ENCODE measurements at places on chromosomes 7 and 10. TPM values are rescaled to one million over a fixed set of nuclear protein-coding genes. Genes with fewer than 3 reads are reported as not detected.

DNA sequence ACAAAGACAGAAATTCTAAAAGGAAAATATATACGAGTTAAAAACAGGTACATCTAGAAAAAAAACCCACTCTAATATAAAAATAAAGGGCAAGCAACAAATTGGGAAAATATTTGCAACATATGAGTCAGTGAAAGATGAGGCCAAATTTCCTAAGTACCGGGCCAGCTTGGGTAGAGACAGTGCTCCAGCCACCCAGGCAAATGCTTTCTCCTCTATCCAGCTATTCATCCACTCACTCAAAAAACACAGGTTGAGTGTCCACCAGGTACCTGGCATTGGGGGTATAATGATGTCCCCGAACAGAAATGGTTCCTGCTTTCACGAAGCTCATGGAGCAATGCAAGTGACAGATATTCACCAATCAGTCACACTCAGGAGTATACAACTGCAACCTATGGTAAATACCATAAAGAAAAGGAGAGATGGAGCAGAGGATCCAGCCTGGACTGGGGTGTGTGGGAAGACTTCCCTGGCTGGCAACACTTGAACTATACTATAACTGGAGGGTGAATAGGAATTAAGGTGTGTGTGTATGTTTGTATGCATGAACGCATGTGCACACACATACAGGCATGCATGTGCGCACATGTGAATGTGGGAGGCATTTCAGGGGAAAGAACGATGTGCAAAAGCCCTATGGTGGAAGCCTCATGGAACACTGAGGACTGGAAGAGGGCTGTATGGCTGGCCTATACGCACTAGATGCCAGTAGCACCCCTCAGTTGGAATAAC, 2.3 kb downstream of the ARHGAP22 start:
- H3K27me3 ChIP-seq, result peaks cover 25% of the 10 kb centered on the region
- DNase-seq, result no peak
- H3K27ac ChIP-seq, result no peak overlapping the region
- no peak overlapping the region for H3K4me3 ChIP-seq

- H3K27me3 ChIP-seq, result peaks cover 2% of the 10 kb centered on the region
- H3K4me1 ChIP-seq, result peaks cover 11% of the 10 kb centered on the region
- H3K36me3 ChIP-seq, result no peaks in the 10 kb centered on the region
- H3K27ac ChIP-seq, result no peak overlapping the region
Measured at GRCh38 chr7:48052748-48053147, 17.4 kb downstream of the C7orf57 start.

DNA sequence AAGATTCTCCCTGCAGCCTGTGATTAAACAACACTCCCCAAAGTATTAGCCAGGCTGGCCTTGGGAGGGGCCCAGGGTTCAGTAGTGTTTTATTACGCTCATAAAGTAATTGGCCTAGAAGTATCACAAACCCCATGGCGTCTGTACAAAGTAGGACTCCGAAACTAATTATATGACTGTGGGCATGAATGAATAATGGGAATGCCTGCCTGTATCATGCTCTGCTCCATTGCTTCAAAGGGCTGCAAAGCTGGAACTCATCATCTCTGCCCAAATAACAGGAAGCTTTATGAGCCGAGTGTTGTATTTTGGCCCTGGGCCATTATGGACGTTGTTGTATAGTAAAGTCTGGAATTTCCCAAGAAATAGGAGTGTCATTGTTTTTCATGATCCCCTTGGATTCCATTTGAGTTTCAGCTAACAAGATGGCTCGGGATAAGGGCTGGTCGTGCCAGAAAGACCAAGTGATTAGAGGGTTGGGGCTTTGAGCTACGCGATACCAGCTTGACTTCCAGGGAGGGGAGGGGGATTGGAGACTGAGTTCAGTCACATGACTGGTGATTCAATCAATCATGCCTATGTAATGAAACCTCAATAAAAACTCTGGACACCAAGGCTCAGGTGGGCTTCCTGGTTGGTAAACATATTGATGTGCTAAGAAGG, 65.3 kb upstream of the NPTX2 start:
- no peaks in the 10 kb centered on the region for H3K36me3 ChIP-seq
- no peaks in the 10 kb centered on the region for H3K27me3 ChIP-seq
- no peaks in the 10 kb centered on the region for H3K4me1 ChIP-seq

- no peak overlapping the region for H3K27ac ChIP-seq
- peaks cover 19% of the 10 kb centered on the region for H3K36me3 ChIP-seq
- peaks cover 46% of the 10 kb centered on the region for H3K4me1 ChIP-seq
- DNase-seq, result no peak
- no peak overlapping the region for H3K4me3 ChIP-seq
Measured at GRCh38 chr7:74653686-74654181, 3.8 kb upstream of the GTF2I start.

GRCh38 chr10:78695846-78696245, 372.9 kb upstream of the ZMIZ1 start:
- H3K4me3 ChIP-seq, result no peak overlapping the region
- H3K27me3 ChIP-seq, result no peaks in the 10 kb centered on the region
- no peak for DNase-seq
- no peaks in the 10 kb centered on the region for H3K36me3 ChIP-seq

DNA sequence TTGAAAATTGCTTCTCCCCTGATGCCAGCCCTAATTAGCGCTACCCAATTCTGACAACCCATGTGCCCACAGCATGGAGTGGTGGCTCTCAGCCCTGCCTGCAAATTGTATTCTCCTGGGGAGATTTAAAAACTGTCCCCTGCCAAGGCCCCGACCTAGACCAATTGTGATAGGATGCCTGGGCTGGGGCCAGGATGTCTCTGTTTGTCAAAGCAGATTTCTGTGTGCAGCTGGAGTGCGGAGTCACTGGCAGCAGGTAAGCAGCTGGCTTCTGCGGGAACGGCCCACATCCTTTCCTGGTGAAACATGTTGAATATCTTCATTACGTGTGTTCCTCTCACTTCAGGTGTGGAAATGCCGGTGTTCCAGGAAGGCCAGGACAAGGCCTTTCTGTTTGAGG, 238.6 kb downstream of the WDR37 start:
- peaks cover 20% of the 10 kb centered on the region for H3K27me3 ChIP-seq
- H3K4me1 ChIP-seq, result peaks cover 2% of the 10 kb centered on the region
- no peak overlapping the region for H3K27ac ChIP-seq
- no peaks in the 10 kb centered on the region for H3K36me3 ChIP-seq
- no peak for DNase-seq

- no peak overlapping the region for H3K4me3 ChIP-seq
- no peak overlapping the region for H3K27ac ChIP-seq
- H3K27me3 ChIP-seq, result no peaks in the 10 kb centered on the region
- H3K4me1 ChIP-seq, result no peaks in the 10 kb centered on the region
- DNase-seq, result no peak
- no peaks in the 10 kb centered on the region for H3K36me3 ChIP-seq
Measured at GRCh38 chr10:130647341-130647740, 511.1 kb downstream of the GLRX3 start.

SEMA3C gene
- total RNA-seq, result not detected

OPN1SW gene
- total RNA-seq, result not detected

GLCCI1 gene
- 27.9 TPM for total RNA-seq

COPG2 gene
- total RNA-seq, result 27.4 TPM

SLC16A9 gene
- total RNA-seq, result 2.1 TPM

SORCS1 gene
- 0.21 TPM for total RNA-seq

DYDC2 gene
- not detected for total RNA-seq

TLX1 gene
- total RNA-seq, result not detected

Measured in activated T-helper 2 cell treated with anti-CD3 and anti-CD28 coated beads, Interferon-gamma antibody, Interleukin-2, Interleukin-4, amounts not matched to agents 10 μg/mL and 5 μg/mL and 100 μg/mL, durations not matched to agents 14 hours and 24 hours and 36 hours (primary cell).